ENCODE measurements at places on chromosomes 5 and 9.

DNA sequence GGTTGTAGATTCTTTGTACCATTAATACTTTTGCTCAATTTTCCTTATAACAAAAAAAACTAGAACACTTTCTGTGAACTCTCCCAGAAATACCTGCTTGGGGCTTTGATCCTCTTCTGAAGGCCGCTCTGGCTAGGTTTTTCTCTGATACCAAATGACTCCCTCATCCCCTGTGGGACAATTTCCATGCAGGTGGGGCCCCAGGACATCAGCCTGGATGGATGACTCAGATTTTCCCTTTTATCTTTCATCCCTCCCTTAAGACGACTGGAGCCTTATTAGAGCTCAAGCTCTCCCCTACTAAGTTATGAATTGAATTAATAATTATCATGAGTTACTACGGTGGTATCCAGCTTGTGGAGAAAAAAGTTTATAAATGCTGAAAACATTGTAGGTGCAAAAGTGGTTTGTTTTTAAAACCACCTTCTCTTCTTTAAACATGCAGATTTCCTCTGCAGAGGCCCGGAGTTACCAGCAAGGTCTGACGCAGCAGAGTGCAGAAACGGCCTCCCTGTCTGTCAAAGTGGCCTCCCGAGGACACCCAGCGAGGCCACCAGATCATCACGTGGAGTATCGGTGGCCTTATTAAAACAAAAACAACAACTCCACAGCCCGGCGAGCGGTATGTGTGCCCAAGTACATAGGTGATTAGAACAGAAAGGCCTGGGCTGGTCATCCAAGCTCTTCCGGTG, 50.8 kb upstream of the IRX4 start:
- DNase-seq: no peak

DNA sequence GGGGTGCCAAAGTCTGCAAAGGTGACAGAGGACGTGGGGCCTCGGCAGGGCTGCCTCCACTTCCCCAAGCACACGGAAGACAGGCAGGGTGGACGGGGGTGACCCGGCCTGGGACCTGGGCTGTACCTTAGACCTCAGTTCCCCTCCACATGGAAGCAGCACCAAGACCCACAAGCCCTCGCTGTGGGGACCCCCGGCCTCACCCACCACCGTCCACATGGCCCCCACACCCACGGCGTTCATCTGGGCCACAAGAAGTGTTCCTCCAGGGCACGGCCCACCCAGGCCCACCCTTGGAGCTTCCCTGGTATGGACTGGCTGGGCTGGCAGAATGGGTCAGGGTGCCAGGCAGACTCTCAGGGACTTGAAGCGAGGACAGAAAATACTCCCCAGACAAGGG, 45.8 kb upstream of the NKD2 start:
- DNase-seq: no peak

GRCh38 chr9:116380496-116380995, 227.0 kb downstream of the PAPPA start:
- DNase-seq: no peak

GRCh38 chr5:52956014-52956413, 33.1 kb upstream of the ITGA2 start:
- DNase-seq: no peak

DNA sequence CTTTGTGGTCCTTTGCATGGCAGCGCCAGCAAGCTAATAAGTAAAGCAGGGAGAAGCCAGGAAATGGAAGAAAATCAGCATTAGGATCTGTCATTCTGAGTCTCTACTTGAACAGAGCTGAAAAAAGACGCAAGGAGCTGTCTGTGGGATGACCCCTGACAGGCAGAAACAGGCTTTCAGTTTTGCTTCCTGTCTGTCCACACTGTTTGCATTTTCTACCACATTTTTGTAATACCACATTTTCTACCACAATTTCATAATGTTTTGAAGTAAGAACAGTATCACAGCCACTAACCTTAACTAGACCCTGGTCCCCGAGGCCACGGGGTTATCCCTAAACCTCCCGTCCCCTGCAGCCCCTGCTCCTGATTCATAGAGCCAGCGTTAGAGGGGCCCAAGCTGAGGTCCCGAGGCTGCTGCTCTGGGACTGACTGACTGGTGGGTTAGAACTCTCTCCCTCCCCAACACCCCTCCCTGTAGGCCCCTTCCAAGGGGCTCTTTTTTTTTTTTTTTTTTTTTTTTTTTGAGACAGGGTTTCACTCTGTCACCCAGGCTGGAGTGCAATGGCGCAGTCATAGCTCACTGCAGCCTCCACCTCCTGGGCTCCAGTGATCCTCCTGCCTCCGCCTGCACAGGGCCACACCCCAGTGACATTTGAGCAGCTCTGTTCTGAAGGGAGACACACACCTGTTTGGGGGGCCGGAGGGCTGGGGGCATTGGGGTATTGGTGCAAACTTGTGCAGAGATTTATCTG, 4.0 kb upstream of the CLIC3 start:
- DNase-seq: no peak

GRCh38 chr9:86424251-86424891, 70.2 kb upstream of the TUT7 start:
- no peak for DNase-seq

GRCh38 chr5:171850324-171850947, 64.8 kb downstream of the SMIM23 start:
- peak; percentile 3 for DNase-seq

- DNase-seq: no peak
Measured at GRCh38 chr9:108703429-108703828, 152.4 kb downstream of the ACTL7B start.

DNA sequence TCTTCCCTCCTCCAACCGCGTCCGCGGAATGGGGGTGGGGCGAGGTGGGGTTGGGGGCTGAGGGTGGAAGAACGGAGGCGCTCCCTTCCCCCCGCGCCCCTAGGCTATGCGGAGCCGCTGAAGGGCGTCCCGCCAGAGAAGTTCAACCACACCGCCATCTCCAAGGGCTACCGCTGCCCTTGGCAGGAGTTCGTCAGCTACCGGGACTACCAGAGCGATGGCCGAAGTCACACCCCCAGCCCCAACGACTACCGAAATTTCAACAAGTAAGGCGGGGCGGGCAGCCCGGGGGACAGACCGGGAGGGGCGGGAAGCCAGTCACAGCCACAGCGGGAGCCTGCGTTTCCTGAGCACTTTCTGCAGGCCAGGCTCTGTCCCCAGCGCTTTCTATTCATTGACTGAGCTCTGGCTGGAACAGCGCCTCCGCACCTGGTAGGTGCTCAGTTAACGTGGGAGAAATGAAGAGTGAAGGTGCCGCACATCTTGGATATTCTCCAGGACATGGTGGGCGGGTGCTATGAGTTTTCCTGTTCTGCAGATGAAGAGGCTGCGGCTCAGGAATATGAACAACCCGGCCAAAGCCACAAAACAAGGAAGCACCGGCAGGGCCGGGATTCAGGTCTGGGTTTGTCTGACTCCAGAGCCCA, 11.3 kb downstream of the MYOZ3 start:
- DNase-seq: no peak

- DNase-seq: no peak
Measured at GRCh38 chr5:123037104-123037418, 536 bp upstream of the PPIC start.

- no peak for DNase-seq
Measured at GRCh38 chr5:170681013-170681433, 102.5 kb upstream of the GABRP start.

- DNase-seq: no peak
Measured at GRCh38 chr5:135533794-135534193, 2.0 kb downstream of the NEUROG1 start.

GRCh38 chr5:151846765-151847164, 75.0 kb downstream of the G3BP1 start:
- DNase-seq: no peak

DNA sequence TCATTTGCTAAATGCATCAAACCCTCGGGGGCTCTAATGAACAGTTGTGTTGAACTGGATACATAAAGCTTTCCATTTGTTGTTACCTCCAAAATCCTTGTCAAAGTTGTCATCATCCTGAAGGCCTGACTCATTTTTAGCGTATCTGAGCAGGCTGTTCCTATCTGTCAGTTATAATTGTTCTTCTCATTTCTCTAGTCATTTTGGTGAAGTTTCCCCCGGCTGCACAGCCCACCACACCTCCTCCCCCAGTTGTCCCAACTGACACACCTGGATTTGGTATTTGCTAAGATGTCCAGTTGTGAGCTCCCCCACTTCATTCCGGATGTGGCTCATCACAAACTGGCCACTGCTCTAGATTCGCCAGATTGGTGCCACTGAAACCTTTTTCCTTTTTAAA, 27.7 kb downstream of the ZFAND5 start:
- DNase-seq: no peak

DNA sequence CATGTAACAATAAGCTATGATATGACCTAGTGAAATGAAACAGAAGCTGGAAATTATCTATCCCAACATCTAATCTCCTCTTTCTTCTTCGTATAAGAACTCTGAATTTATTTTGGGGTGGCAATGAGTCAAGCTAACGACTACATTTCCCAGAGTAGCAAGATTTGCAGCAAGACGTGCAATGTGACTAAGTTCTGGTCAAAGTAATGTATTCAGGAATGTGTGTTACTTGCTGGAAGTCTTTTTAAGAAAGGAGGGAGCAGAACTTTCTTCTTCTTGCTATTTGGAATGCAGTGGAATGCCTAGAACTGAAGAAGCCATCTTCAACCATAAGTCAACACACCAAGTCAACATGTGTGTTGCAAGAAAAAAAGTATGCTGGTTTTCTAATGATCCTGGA, 406.6 kb upstream of the MEF2C start:
- DNase-seq: no peak

DNA sequence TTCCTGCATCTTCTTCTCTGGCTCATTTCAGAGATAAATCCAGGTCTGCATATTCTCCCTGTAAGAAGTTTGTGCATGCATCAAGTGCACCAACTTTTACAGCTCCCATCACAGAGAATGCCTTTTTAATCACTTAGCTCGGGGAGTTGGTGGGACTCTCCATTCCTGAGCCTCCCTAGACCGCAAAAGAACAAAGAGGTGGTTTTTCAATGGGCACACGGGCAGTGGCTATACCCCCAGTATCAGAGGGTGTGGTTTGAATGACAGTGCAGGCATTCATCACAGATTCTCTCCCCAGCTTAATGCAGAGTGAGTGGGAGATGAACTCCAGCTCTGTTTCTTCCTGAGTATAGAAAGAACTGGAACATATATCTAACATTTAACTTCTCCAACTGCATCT, 264.7 kb upstream of the NR4A3 start:
- no peak for DNase-seq

- DNase-seq: no peak
Measured at GRCh38 chr5:181255836-181256578, 4.9 kb downstream of the TRIM52 start.

DNA sequence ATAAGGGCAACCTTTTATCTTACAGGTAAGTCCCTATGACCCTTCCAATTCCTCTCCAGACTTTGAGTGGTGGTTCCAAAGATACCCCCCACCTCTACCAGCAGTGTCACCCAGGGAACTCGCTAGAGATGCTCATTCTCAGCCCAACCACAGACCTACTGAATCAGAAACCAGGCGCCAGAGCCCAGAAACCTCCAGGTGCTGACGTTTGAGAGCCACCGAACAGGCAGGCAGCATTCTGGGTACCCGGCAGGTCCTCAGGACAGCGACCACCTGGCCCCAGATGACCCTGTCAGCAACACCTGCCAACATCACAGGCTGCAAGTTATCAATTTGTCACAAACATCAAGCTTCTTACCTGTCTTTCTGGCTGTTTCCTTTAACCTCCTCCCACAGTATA, 19.5 kb downstream of the RAPGEF1 start:
- DNase-seq: no peak

DNA sequence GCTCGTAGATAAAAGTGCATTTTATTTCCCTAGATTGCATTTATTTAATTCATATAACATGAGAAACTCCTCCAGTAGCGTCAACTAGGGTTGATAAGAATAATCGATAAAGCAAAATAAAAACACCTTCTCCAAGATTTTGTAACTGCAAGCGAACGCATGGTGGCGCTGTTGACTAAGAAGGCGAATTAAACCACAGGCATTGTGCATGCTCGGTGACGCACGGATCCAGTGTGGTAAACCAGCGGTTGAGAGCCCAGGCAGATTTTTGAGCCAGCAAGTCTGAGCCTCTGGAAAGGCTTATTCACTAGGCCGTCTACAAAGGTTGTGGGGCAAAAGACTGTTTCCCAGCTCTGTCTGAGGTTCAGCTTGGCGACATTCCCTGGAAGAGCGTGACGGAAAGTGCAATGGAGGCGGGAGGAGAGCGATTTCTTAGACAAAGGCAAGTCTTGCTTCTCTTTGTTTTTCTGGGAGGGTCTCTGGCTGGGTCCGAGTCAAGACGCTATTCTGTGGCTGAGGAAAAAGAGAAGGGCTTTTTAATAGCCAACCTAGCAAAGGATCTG, at the start of gene PCDHB3:
Gene PCDHB3, plus strand, starts transcription at position 231 of the 563 bp plus-strand sequence. Its CDS starts 177 bp downstream, at position 408.
- DNase-seq: no peak

DNA sequence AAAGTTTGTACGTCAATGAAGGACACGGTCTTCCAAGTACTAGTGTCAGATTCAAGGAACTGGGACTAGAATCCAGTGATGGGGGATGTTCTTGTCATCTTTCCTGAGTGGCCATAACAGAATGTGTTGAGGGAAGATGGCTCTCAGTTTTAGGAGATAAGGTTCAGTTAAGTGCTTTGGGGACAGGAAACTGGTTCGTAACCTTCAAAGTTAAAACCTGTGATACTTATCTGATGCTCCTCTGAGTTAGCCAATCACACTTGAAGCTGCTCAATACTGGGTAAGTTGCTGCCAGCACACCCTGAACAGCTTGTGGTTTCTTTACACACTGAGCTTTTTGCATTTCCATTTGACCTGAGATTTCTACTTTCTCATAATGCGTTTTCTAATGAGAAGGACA, 64.4 kb downstream of the PIK3R1 start:
- no peak for DNase-seq

GRCh38 chr5:131496400-131496713, 138.7 kb downstream of the RAPGEF6 start:
- no peak for DNase-seq

DNA sequence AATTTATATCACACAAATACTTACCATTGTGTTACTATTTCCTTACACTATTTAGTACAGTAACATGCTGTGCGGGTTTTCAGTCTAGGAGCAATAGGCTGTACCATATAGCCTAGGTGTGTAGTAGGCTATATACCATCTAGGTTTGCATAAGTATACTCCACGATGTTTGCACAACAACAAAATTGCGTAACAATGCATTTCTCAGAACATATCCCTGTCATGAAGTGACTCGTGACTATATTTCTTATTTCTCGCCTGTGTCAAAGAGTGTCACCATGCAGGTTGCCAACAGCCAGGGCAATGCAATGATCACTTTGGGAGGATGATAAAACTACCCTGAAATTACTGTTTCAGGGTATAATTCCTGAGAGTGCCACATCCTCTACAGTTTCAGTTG, 65.6 kb upstream of the CD180 start:
- no peak for DNase-seq
